Smooth muscle cell of the coronary artery (primary cell): ENCODE measurements at places on chromosomes 7 and 10. TPM values are rescaled to one million over a fixed set of nuclear protein-coding genes. Genes with fewer than 3 reads are reported as not detected.

ANKRD2 gene
- total RNA-seq: 0.15 and 0.59 TPM in 2 replicates

TEX47 gene
- not detected in 2 replicates for total RNA-seq

GIMAP7 gene
- total RNA-seq: 0.12 TPM in 1 of 2 replicates, not detected in the other

ZNF365 gene
- 0.70 and 13.0 TPM in 2 replicates for total RNA-seq

PLAC9 gene
- total RNA-seq: 24.6 and 27.2 TPM in 2 replicates

DLX6 gene
- not detected in 2 replicates for total RNA-seq

FAM241B gene
- total RNA-seq: 0.60 TPM in 1 of 2 replicates, not detected in the other

HIF1AN gene
- 9.9 and 11.1 TPM in 2 replicates for total RNA-seq

PLCE1 gene
- total RNA-seq: 1.3 and 2.3 TPM in 2 replicates

ANLN gene
- total RNA-seq: 2.1 and 14.5 TPM in 2 replicates

SYT15B gene
- 0.30 TPM in 1 of 2 replicates, not detected in the other for total RNA-seq
